ENCODE measurements at places on chromosomes 1 and 21.

- DNase-seq = no peak
Measured at GRCh38 chr1:17617787-17618557, 78.5 kb downstream of the ARHGEF10L start.

- no peak for DNase-seq
Measured at GRCh38 chr1:239555350-239555749, 169.0 kb downstream of the CHRM3 start.

- peak; percentile 42 for DNase-seq
Measured at GRCh38 chr1:67004176-67004575, 49.8 kb downstream of the SLC35D1 start.

DNA sequence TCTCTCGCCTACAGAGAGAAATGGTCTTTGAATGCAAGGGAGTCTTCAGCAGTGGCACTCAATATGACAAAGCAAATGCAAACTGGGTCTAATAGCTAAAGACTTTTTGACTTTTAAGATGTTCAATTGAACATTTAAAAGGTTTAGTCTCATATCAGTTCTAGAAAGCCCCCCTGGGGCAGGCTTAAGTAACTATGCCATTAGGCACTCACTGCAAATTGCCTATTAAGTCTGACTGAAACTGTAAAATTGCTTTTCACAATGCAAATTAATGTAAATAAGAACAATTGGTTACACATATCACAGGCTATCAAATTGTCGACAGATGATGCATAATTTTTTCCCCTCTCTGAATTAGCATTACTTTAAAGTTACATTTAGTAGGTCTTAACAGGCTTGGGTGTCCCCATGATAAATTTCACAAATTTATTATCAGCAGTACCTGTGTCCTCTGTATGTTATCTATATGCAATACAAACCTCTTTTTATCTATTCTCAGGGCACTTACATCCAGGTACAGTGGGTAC is 329.1 kb downstream of the LRRIQ3 start:
- DNase-seq = no peak

- DNase-seq = no peak
Measured at GRCh38 chr1:197884173-197884572, 18.3 kb upstream of the C1orf53 start.

- DNase-seq = no peak
Measured at GRCh38 chr1:169620565-169620964, 9.4 kb downstream of the SELP start.

- DNase-seq = no peak
Measured at GRCh38 chr1:180921891-180922630, 9.4 kb downstream of the KIAA1614 start.

DNA sequence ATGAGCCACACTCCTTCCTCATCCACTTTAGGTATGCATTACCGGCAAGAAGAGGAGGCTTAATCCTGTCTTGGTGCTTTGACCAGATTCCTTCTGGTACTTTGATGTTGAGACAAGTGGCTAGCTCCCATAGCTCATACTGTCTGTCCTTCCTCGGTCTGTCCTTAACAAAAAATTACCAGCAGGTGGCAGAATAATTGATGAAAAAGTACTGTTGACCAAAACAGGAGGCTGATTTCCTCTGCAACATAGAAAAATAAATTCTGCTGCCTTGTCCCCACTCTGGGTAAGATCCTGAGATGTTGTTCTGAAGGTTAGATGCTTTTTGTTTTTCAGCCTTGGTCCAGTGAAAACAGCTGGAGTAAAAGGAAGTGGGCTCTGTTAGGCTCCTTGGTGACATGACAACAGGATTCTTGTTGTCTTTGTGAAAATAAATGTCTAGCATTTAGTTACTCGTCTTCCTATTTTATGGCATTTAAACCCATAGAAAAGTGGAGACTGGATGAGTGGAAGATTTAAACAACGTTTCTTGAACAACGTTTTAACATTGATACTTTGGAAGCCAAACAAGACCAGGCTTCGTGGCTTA is 11.2 kb upstream of the HJV start:
- DNase-seq = peak; percentile 56

- DNase-seq = no peak
Measured at GRCh38 chr21:31363720-31364119, 19.7 kb upstream of the TIAM1 start.

- no peak for DNase-seq
Measured at GRCh38 chr1:153669606-153670005, 1.2 kb downstream of the ILF2 start.

DNA sequence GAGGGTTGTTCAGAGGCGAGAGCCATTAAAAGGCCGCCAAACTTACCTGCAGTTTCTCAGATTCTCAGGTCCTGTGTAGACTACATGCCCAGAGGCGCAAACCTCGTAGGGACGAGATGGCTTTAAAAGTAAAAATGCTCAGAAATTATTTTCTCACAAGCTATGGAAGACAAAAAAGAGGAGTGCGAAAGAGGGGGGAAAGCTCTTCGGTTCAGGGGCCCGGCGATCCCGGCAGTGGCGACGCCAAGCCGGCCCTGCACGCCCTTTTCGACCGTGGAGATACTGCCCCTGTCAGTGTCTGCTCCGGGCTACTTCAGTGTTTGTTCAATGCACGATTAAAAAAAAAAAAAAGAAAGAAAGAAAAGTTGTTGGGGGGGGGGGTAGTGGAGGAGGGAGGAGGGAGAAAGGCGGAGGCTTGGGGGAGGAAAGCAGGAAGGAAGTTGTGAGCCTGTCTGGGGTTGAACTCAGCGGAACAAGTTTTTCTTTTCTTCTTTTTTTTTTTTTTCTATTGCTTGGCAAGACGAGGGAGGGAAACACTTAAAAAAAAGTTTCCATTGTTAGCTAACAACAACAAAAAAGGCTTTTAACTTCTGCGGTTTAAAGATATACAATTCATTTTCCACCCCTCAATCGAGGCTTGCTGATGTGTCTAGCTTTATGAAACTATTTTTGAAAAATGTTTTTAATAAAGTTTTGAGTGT is at the start of gene ITPKB:
Gene ITPKB, minus strand, starts transcription at position 288 of the 701 bp plus-strand sequence. CDS start 1,824 bp downstream, outside the sequence.
- DNase-seq = peak; percentile 72

- DNase-seq = no peak
Measured at GRCh38 chr1:60036856-60037460, 36.6 kb downstream of the C1orf87 start.

DNA sequence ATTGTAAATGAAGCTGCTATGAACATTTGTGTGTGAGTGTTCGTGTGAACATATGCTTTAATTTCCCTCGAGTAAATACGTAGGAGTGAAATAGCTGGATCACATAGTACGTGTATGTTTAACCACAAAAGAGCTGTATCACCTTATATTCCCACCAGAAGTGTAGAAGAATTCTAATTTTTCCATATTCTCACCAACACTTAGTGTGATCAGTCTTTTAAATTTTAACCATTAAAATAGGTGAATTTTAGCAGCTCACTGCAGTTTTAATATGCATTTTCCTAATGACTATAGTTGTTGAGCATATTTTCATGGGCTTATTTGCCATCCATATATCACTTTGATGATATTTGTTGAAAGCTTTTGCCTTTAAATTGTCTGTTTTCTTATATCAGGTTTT is 741.2 kb downstream of the PTPRU start:
- no peak for DNase-seq

- no peak for DNase-seq
Measured at GRCh38 chr1:84797603-84798002, 95.4 kb downstream of the LPAR3 start.

DNA sequence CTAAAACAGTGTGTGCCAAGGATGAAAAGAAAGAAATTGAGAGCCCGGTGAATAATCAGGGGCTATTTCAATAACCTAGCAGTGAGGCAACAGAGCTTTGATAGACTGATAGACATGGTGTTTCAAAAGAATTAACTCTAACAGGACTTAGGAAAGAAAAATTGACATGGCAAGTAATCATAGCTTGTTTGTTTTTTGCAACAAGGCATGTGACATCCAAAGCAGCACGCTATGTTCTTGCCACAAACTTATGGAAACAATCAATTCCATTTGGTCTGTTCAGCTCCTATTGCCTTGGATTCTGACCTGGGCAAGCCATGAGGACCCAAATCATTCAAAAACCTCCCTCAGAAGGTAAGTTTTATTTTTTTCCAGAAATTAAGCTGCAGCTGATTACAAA is 608.5 kb downstream of the SMYD3 start:
- DNase-seq = no peak

GRCh38 chr1:105122041-105122440 is 1372.3 kb downstream of the AMY1C start:
- no peak for DNase-seq

GRCh38 chr1:81571946-81572345 is 228.8 kb upstream of the ADGRL2 start:
- no peak for DNase-seq

DNA sequence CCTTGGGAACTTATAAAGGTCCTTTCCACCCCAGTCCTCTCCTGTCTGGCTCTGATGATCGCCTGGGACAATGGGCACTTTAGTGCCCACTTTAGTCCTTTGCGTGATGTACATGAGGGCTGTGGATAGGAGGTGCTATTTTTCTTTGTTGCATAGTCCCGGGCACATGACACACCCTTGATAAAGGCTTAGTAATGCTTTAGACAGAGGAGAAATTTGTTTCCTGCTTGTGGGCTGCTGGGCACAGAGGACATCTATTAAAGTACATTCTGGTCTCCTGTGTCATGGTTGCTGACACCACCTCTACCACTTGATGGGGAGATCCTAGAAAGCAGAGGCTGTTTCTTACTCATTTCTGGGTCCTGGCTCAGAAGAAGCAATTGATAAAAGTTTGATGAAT is 5.4 kb upstream of the KNCN start:
- DNase-seq = peak; percentile 54

DNA sequence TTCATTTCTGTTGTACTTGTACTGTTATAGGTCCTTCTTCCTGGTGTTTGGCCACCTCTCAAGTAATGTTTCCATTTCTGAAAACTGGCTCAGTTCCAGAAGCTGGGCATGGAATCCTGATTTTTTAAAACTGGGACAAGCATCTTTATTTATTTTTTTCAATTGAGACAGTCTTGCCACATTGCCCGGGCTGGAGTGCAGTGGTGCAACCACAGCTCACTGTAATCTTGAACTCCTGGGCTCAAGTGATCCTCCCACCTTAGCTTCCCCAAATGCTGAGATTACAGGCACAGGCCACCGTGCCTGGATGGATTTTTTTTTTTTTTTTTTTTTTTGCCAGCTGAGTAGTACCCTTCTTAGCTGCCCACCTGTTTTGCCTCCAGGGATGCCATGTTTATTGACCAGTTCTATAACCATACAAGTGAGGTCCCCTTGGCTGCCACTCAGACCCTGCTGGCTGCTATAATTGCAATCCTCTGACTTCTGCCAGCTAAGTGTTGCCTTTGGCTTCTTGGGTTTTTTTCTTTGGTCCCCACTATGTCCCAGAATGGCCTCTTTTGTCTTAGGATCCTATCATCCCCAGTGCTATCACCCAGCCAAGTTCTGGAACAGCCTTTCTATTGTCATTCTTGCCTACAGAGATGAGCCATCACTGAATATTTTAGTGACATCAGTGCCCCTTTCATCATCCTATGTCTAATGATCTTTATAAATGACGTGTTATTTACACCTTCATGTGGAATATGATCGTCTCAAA is 3.9 kb upstream of the DIP2A start:
- DNase-seq = no peak

DNA sequence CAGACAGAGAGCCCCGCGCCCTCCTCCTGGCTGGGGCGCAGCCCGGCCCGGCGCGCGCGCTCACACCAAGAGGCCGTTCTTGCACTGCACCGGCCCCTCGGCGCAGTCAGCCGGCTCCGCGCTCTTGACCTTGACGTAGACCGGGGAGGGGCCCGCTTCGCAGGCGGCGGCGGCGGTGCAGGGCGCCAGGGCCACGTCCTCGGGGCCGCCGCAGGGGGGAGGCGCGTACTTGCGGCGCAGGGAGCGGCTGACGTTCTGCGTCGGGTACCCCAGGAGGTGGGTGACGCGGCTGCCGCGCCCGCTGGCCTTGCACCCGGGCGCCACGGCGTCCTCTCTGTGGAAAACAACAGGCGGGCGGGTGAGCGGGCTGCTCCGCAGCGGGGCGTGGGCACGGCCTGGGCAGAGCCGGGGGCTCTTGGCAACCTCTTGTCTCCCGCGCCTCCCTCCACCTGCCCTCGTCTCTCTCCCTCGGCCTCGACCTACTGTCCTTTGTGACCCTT is 7.7 kb downstream of the VSIG8 start:
- DNase-seq = peak; percentile 91

- no peak for DNase-seq
Measured at GRCh38 chr1:110098222-110099026, 13.8 kb upstream of the UBL4B start.

GRCh38 chr1:181104042-181104789 is 15.7 kb downstream of the IER5 start:
- DNase-seq = no peak

GRCh38 chr1:156957634-156958033 is 37.2 kb downstream of the LRRC71 start:
- DNase-seq = no peak

DNA sequence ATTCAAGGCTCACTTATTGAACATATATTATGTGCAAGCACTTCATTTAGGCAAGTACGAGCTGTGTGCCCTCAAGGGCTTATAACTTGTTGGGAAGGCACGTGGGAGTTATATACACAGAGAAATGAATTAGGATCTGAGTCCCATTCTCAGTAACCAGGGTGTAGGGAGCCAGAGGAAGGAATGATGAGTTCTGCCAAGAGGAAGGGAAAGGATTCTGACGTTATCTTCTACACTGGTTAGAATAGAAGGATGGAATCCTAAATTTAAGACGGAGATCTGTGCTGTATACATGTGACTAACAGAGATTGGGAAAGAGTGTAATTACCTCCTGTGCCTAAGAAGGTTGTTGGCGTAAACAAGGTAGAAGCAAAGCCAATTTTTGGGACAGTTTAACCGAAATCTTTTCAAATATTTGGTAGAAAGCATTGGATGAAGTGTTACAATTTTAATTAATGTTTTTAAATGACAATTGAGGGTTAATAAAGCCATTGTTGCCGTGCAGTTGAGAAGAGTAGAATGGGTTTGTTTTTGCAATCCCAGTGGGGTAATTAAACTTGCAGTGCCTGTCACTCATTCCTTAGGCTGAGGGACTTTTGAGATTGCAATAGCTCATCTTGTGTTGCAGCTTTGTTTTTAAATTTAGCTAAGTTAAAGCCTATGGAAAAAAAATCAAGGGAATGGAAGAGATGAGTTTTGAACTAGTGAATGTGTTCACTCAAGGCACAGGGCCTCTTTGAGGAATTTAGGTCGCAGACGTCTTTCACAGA is 177.2 kb downstream of the NFIA start:
- DNase-seq = peak; percentile 24

GRCh38 chr1:48674641-48675040 is 102.0 kb downstream of the BEND5 start:
- DNase-seq = peak; percentile 62

- DNase-seq = no peak
Measured at GRCh38 chr1:180951836-180952656, 39.3 kb downstream of the KIAA1614 start.

DNA sequence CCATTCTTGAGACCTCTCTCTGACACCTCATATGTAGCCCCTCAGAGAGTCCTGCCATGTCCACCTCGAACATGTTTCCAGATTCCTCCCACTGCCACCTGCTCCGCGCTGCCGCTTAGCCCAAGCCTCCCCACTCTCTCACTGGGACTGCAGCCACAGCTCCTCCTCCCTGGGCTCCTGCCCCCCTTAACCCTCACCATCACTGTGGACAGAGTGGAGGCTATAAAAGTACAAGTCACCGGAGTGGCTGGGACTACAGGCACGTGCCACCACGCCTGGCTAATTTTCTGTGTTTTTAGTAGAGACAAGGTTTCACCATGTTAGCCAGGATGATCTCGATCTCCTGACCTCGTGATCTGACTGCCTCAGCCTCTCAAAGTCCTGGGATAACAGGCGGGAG is 77.0 kb downstream of the VWA5B1 start:
- DNase-seq = no peak

GRCh38 chr21:16117851-16118590 is 388.2 kb downstream of the USP25 start:
- peak; percentile 94 for DNase-seq

- DNase-seq = no peak
Measured at GRCh38 chr1:18489417-18490143, 8.8 kb downstream of the KLHDC7A start.

- DNase-seq = no peak
Measured at GRCh38 chr1:205435578-205436573, 14.0 kb upstream of the LEMD1 start.

All from iris pigment epithelial cell (primary cell).